ENCODE measurements at places on chromosomes 1 and 21. TPM values are rescaled to one million over a fixed set of nuclear protein-coding genes. Genes with fewer than 3 reads are reported as not detected.
A peak's percentile ranks its signal among the peaks of the same experiment; 100 is the strongest.

CNR2 gene
- not detected for total RNA-seq

DNA sequence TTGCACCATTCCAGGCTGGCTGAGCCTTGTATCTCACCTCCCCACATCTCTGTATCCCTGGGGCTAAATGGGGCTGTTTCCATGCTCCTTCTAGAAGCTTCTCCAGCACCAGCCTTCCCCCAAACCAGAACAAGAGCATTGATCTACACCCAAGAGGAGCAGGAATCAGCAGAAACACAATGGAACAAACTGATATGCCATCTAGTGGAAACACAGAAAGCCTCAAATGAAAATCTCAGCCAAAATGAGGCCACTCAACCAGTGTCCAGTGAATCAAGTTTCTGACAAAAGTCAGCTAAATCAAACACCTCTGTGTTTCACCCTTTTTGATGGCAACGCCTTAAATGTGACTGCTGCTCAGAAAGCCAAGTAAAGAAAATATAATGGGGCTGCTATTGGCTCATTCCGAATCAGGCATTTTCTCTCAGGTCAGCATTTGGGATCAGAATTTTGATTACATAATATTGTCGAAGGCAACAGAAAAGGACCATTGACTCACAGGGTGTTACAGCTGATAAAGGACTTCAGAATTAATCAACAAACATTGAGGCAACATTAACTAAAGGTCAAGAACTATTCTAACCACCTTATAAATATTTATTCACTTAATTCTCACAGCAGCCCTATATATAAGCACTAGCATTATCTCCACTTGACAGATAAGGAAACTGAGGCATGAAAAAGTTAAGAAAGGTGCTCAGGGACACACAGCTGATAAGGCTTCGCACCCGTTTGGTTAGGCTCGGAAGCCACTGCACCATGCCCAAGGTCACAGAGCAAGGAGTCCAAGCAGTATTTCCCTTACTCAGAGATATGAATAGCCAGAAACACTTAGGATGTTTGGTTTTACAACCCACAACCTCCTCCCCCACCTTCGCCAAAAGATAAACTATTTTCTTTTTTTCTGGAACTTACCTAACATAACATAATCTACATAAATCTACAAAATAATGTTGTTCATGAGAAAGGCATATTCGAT, 85.8 kb upstream of the KCNJ15 start:
- DNase-seq = peak; percentile 15

DNA sequence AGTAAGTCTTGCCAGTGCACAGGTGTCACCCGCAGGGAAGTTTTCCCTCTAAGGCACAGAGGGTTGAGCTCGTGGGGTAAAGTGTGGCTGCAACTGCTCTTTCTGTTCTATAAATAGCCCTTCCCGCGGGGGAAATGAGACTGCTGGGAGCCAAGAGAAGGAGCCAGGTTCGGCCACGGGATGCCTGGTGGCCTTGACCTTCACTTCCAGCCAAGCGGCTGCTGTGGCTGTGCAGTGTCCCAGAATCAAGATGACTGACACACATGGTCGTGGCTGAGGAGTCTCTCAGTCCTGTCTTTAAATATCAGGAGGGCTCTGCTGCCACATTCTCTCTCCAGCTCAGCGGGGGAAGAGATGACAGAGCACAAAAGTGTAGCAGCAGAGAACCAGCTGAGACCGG, 154.1 kb upstream of the VAMP3 start:
- DNase-seq = no peak

DNA sequence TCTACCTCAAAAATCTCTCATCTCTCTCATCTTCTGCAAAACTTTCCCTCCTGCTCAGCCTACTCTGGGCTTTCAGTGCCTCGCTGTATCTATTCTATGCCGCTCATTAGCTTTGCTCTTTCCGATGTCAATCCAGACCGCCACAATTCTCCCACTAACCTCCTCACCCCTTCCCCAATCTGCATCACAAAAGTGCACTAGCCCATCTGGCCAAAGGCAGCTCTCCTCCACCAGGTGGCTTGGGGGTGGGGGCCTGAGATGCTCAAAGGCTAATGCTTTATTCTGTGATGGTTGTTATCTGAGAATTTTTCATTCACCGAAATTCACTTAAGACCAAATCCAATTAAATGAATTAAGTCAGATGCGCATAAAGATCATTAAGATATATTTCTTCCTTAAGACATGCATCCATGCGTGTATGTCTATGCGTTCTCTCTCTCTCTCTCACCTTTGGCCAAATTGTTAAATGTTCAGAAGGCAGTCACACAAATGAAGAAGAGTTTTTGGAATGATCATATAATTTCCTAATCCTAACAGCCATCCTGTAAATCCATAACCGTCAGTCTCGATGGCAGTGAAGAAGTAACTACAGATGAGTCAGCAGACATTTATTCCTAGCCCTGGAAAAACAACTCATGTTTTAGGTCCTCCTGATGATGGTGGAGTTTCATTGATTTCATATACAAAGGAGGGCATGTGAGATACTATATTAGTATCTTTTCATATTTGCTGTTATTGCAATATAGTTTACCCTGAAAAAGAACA, 111.3 kb downstream of the C1orf21 start:
- DNase-seq = no peak

DNA sequence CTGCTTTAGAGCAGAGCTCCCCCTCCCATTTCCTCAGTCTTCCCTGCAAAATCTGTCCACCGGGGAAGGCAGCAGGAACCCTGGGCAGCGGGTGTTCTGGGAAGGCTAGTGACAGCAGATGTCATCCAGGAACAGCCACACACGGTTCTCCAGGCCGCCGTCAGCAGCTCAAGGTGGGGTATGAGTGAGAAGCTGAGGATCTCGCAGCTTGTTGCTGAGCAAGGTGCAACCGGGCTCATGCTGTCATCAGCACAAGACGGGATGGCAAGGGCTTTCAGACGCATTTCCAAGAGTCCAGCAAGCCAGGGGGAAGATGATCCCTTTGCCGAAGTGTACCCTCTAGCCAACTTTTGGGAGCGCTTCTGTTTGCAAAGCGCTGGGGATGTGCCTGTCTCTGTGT, 23.0 kb upstream of the SPSB1 start:
- DNase-seq = no peak

- no peak for DNase-seq
Observed at GRCh38 chr1:3292051-3292722, 162.3 kb upstream of the ARHGEF16 start.

DNA sequence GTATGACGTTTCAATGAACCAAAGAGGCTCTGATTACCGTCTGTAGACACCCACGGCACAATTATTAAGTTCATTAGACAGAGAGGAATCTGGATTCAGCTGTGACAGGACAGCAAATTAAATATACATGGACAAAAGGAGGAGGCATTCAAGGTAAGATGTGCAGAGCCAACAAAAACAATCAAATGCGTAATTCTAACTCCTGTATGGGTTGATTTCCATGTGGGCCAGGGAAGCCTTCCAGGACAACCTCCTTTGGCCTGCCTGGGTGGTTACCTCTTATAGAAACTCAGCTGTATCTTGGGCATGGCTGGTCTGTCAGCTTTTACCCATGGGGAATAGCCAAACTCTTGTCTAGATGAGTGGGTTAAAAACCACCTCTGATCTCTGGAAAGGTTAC, 43.8 kb downstream of the CCN1 start:
- DNase-seq = no peak

GRCh38 chr21:19608101-19608621, 1204.6 kb upstream of the TMPRSS15 start:
- DNase-seq = no peak

GRCh38 chr1:7267493-7267892, 482.2 kb downstream of the CAMTA1 start:
- DNase-seq = no peak

DNA sequence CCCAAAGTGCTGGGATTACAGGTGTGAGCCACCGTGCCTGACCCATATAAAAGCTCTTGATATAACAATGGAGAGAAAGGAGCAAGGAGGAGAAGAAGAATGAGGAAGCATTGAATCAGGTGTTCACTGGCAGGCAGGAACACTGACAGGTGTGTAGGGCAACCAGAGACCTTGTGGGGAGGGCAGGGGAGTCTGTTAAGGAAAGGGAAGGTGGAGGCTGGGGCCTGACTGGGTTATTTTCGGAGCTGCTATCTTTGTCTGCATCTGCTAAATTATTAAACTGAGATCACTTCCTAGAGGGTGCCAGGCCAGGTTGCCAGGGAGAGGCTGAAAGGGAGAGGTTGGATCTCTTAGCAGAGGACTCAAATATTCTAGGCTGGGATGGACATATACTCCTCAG, 6.8 kb upstream of the TRNP1 start:
- no peak for DNase-seq
